ENCODE measurements at places on chromosomes 5 and 9.

DNA sequence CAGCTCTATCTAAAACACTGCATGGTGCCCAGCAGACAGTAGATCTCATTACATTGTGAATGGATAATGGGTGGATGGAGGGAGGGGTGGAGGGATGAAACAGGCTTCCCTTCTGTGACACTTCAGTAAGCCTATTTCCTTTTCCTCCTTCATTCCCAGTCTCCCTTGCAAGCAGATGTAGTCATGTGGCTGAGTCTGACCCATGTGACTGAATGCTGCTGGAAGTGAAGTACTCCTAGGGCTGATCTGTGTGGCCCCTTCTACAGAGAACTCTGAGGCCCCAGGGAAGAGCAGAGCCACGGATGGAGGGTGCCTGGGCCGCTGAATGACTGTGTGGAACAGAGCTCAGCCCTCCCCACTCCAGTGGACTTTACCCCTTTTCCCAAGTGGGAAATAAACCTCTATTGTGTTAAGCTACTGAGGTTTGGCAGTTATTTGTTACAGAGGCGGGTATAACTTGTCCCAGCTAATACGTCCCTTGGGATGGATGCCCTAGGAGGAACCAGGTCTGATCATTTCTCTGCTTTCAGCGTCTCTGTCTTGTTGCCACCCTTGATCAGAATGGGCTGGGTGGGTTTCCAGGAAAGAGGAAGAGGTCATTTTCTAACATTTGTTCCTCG lies 176.1 kb upstream of the MVB12B start:
- no peak for DNase-seq

GRCh38 chr5:137858223-137858916 lies 9.3 kb upstream of the MYOT start:
- no peak for DNase-seq

- no peak for DNase-seq
Measured at GRCh38 chr5:10337107-10337506, 16.4 kb upstream of the MARCHF6 start.

DNA sequence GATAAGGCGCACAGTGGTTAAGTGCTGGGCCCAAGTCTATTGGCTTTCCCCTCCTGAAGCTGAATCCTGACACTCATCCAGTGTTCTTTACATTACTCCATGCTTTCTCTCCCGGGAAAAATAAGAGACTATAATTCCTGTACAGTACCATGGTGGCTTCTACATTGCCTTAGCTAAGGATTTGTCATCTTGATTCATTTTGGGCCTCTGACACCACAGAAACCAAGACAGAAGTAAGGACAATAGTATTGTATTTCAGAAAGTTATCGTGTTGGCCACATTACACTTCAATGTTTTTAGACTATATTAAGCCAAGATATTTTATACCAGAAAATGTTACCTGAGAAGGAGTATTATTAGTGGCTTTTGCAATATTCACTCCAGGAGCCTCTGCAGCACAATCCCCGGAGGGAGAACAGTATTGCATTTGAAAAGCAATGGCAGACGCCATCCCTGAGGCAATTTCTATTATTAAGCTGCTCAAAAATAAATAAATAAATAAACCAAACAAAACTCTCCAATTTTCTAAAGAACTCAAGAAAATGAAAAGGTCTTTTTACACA lies 267.9 kb downstream of the ENC1 start:
- no peak for DNase-seq

GRCh38 chr5:43486353-43486752 lies 2.7 kb upstream of the TMEM267 start:
- no peak for DNase-seq

- DNase-seq = no peak
Measured at GRCh38 chr9:124221676-124222075, 36.1 kb upstream of the NEK6 start.

DNA sequence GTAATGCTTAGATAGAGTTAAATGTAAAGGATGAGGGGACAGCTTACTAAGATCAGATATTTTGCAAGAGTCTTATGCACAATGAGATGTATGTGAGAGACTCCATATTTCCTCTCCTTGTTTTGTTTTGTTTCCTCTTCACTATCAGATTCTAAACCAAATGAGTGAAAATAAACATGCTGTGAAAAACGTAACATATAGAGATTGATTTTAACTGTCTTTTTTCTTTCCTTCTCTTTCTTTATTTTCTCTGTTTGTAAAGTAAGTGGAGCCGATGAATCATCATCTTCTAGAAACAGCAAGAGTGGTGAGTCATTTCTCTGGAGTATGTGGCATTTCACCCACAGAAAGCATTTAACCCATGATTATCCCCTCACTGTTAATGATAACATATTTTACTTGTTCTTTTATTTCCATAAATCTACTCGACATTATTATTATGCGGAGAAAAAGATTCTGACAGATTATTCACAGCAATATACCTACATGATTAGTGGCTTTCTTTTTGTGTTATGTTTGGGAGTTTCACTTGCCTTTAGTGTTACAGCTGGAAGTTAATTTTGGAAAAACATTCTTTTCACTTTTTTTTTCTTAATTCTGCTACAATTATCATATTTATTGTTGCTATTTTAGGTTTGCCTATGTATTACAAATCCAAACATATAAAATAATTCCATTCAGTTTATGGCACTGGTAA lies 2.1 kb upstream of the ANXA1 start:
- DNase-seq = no peak

- DNase-seq = no peak
Measured at GRCh38 chr5:109519416-109519815, 109.6 kb upstream of the PJA2 start.

GRCh38 chr9:92680166-92681119 lies 10.5 kb upstream of the IPPK start:
- DNase-seq = no peak

DNA sequence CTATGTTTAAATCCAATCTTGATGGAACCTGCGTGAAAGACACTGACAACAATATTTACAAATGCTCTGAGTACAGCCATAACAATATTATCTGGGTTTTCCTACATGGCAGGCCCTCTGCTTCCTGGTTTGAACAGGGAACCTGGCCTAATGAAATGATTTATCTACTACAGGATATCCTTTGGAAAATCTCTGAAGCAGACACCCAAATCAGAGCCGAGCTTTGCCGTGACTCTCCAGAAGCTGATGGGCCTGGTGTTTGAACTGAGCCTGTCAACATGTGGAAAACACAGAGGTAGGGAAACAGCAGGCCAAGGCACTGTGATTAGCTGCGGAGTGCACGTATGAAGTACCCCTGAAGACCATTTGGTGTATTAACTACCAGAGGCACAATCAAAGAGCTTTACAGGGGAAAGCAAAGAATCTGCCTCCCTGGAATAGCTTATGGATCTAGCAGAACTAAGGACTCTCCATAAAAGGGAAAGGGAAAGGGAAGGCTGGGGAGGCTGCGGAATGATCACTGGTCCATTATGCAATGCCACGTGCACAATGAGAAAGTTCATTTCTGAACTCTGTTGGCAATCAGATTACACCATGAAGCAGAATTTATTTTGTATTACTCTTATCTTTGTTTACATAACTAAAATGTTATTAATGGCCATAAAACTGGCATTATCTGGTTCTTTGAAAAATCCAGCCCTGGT lies 321.9 kb downstream of the EBF1 start:
- DNase-seq = no peak

- no peak for DNase-seq
Measured at GRCh38 chr9:93210974-93211653, 27.2 kb downstream of the WNK2 start.

DNA sequence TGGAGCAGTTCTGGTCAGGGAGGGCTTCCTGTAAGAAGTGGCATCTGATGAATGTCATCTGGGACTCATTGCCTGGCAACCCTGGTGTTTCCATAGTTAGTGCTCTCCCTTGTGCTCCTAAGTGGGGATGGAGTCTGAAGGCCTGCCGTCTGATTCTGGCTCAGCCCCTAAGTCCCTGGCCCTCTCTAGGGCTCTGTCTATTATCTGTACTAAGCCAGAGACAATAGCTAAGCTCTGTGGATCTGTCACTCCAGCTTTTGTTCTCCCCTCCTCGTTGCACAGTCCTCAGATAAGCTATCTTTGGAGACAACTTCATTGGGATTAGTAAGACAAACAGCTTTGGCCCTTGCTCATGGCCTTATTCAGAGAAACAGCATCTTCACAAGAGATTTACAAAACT lies 30.6 kb upstream of the TTC1 start:
- no peak for DNase-seq

GRCh38 chr5:107670932-107671741 lies at the start of gene EFNA5:
TSS of gene EFNA5 (minus strand) at chr5:107670937.
- DNase-seq = no peak

- no peak for DNase-seq
Measured at GRCh38 chr9:134204041-134204440, 39.7 kb upstream of the RNU6ATAC start.

- peak; percentile 14 for DNase-seq
Measured at GRCh38 chr9:76704593-76705204, 59.5 kb upstream of the PCA3 start.

DNA sequence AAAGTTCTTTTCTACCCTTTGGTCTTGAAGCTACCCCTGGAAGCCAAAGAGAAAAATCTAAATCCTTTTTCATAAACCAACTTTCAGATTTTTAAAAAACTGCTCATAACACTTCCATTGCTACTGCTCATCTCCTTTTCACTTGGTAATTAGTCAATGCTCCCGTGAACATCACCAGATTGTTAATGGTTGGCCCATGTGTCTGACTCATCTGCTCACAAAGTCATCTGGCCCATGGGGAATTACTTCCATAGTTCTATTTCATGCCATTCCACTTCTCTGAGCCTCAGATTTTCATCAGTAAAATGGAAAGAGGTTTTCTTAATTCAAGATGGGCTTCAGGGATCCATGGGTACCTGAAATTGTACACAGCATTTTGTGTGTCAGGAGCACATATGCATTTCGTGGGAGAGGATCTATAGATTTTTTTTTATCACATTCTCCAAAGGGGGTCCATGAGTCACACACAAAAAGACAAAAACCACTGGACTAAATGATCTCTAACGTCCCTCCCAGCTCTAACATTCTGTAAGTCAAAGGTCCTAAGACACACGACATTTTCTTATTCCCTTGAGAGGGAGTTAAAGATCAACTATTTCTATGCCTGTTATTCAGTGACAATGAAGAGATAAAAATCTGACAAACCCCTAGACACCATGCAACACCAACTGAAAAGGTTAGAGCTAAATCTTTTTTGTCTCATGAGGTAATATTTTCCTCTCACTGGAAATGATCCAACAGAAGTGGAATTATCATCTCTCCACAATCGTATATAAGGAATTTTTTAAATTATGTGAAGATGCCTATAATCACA lies 75.4 kb downstream of the TEX10 start:
- no peak for DNase-seq

GRCh38 chr9:131523451-131524435 lies 7.3 kb downstream of the UCK1 start:
- DNase-seq = no peak

- DNase-seq = no peak
Measured at GRCh38 chr9:95719354-95719753, 156.1 kb upstream of the ERCC6L2 start.

- DNase-seq = peak; percentile 74
Measured at GRCh38 chr9:3214741-3215140, 311.1 kb downstream of the RFX3 start.

GRCh38 chr5:166507810-166508425 lies 1783.5 kb upstream of the WWC1 start:
- no peak for DNase-seq

DNA sequence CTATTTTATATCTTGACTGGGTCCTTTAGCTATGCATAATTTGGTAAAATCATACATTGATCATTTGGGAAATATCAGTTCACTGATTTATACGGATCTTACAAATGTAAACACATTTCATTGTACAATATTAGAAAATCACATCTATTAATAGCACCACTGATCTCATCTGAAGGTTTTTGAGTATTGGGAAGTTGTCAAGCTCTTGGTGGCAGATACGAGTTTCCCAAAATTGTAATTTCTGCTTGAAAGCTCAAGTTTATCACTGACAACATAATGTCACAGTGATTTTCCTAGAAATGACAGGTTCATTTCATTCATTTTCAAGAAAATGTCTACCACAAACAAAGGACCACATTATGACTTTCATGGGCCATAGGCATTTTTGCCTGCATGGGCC lies 3.0 kb upstream of the MACROH2A1 start:
- DNase-seq = no peak

DNA sequence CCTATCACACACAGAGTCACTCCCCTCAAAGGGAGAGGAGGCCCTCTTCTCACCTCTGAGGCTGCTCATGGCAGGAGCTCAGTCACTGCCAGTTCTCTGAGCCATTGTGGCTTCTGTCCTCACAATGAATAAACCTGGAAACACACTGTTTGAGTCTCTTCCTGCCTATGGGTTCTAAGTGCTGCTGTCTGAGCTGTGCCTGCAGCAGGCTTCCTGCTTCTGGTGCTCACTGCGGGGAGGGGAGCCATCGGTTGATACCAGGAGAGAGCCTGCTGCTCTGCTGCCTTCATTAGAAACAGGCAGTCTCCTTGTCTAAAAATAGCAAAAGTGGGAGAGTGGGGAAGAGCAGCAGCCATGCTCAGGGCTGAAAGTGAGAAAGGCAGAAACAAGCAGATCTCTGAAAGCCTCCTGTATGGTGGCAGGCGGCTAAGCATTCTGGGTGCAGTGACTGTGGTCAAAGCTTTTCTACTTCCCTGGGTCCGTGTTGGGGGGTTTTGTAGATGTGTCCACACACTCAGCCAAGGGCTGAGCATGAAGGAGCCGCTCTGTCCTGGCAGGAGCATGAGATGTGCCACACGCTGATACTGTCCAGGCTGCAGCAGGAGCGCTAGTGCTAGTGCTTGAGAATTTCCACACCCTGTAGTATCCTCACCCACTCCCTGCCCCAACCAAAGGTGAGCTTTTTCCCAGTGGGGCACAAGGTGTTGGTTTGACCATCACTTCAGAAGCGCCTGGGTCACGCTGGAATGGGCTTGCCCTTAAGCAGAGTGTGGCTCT lies 34.2 kb downstream of the PRKACG start:
- DNase-seq = no peak

DNA sequence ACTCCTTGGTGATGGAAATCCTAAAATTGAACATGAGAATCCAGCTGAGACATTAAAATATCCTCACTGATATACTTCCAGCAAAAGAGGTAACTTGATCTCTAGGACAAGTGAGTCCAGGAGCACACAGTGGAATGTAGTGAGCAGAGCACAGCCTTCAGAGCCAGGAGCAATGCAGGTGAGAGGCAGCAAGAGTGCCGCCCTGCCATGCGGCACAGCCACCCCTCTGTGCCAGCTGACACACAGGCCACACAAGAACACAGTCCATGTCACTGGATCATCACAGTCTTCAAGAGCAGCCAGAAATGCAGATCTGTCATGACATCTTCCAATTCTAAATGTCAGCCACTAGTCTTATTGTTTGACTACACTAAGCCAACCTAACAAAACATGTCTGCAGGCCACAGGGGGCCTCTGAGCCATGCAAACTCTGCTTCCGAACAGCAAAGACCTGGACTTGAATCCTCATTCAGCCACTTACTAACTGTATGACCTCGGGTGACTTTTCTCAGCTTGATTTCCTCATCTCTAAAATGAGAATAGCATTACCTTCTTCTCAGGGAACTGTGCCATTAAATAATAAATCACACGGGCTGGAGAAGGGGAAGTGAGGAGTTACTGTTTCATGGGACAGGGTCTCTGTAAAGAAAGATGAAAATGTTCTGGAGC lies 47.0 kb downstream of the CCDC125 start:
- no peak for DNase-seq
